KBM-7 (cell line): ENCODE measurements at places on chromosomes 11 and 22.
A peak's percentile ranks its signal among the peaks of the same experiment; 100 is the strongest.

GRCh38 chr11:27367881-27368280, 4.9 kb upstream of the CCDC34 start:
- no peak for DNase-seq

- peak; percentile 79 for DNase-seq
Observed at GRCh38 chr22:31148953-31149627, 8.8 kb upstream of the PLA2G3 start.

- no peak for DNase-seq
Observed at GRCh38 chr11:76903325-76903724, 42.6 kb downstream of the ACER3 start.

- DNase-seq = no peak
Observed at GRCh38 chr22:36220451-36220921, 18.8 kb downstream of the APOL2 start.

- no peak for DNase-seq
Observed at GRCh38 chr22:19806213-19807160, 45.9 kb downstream of the TBX1 start.

DNA sequence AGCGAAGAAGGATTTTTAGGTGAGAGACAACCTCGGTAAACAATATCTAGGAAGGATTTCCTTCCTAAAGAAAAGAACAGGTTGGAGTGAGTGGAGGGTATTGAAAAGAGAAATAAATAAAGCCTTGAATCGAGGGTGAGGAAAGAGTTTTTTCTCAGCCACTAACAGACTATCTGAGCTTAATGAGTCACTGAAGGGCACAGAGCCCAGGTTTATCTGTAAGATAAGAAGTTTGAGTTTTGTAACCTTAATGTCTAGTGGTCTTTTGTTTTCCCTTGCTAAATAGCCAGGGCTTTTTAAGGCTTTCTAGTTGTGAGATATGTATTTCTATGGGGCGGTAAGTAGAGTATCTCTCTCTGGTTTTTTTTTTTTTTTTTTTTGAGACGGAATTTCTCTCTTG, 394.5 kb upstream of the KIRREL3 start:
- no peak for DNase-seq

DNA sequence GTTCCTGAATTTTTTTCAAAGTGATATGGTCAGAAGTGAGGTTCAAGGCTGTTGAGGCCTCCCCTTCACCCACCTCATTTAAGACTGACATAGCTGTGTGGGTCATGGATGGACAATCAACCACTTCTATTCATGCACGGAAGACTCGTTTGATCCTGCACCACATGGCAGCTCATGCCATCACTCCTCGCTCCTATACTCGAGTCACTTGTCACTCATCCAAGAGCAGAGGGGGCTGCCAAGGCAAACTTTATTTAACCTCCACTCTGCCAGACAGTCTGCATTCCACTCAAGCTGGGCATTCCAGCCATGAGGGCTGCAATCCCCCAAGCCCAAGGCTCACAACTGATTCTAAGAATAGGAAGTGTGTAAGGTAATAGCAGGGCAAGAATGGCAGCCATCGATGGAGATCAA, 34.1 kb downstream of the SNX19 start:
- DNase-seq = no peak
